Activated gamma-delta T cell treated with Interleukin-2 at 50 U/mL for 16 hours (primary cell): ENCODE measurements at places on chromosomes 1 and 21.

- no peak for DNase-seq
Measured at GRCh38 chr1:109438798-109439297, 12.6 kb upstream of the PSMA5 start.

- DNase-seq: no peak
Measured at GRCh38 chr1:15985611-15986297, 9.9 kb upstream of the ZBTB17 start.

GRCh38 chr1:34714386-34714785 lies 40.5 kb upstream of the GJB5 start:
- DNase-seq: no peak

DNA sequence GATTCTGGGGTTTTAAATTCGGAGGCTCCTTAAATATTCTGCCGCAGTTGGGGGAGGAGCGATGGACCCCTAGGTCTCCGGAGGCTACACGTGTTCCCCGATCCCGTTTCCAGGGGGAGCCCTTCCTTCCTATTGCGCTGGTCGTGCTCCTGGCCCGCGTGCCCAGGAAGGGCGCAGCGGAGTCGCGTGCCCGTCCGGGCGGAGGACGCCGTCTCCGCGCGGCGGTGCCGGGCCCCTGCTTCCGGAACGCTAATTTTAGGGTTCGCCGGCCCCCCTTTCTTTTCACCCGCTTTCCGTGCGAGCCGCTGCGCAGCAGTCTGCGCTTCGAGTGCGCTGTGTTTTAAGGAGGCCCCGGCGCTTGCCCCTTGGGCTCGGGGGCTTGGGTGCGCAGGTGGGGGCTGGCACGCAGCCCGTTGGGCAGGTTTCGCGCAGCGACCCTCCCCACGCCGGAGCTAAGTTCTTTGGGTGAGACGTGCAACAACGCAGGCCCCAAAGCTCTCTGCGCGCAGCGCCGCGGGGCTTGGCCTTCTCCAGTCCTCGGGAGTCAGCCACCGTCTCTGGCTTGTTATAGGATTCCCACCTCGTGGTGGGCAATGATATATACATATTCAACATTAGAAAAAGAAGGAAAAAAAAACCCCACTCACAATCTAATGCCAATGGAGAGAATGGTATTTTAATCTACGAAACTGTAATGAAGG lies 43.5 kb upstream of the DNAJC6 start:
- peak; percentile 26 for DNase-seq

DNA sequence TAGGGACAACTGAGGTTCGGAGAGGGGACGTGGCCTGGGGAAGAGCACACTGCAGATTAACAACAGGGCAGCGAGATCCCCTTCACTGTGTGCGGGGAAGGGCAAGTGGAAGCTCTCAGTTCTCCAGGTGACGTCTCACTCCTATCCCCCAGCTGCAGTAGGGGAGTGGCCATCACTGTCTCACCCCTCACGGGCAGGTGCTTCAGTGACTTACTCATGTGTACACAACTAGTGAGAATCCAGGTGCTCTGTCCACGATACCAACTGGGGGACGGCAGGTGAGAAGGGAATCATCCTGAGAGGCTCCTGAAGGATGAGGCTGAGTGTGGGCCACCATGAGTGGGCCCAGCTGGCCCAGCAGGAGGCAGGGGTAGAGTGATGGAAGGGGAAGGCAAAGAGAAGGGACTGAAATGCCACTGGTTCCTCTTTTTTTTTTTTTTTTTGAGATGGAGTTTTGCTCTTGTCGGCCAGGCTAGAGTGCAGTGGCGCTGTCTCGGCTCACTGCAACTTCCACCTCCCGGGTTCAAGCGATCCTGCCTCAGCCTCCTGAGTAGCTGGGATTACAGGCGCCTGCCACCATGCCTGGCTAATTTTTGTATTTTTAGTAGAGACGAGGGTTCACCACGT lies 25.9 kb downstream of the RHBG start:
- DNase-seq: no peak
